Fibroblast of gingiva (primary cell): ENCODE measurements at places on chromosomes 2 and 18.

- no peak for DNase-seq
These were observed 116.3 kb downstream of the DHRS9 start for GRCh38 chr2:169185711-169186110.

- DNase-seq, result no peak
These were observed 318.7 kb downstream of the GBX2 start for GRCh38 chr2:235849489-235849888.

DNA sequence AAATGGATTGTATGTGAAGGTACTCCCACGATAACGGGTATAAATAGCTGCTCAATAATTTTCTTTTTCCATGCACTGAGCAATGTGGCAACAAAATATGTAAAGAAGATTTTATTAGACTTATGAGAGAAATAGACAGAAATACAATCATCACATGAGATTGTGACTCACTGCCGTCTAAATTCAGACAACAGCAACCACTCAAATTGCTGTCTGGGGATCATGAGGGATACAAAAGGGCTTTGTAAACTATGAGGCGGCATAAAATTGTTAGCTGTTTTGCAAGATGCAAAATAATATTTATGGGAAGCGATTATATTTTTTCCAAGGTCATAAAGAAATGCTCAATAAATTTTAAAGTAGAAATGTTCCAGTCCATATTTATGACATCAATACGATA lies 259.1 kb upstream of the AGAP1 start:
- peak; percentile 55 for DNase-seq

- DNase-seq, result no peak
These were observed 101.1 kb downstream of the SH3YL1 start for GRCh38 chr2:162473-163382.

GRCh38 chr2:177315364-177315763 lies 50.8 kb upstream of the NFE2L2 start:
- no peak for DNase-seq

- DNase-seq, result no peak
These were observed 739.1 kb upstream of the ZEB2 start for GRCh38 chr2:145258903-145259579.

DNA sequence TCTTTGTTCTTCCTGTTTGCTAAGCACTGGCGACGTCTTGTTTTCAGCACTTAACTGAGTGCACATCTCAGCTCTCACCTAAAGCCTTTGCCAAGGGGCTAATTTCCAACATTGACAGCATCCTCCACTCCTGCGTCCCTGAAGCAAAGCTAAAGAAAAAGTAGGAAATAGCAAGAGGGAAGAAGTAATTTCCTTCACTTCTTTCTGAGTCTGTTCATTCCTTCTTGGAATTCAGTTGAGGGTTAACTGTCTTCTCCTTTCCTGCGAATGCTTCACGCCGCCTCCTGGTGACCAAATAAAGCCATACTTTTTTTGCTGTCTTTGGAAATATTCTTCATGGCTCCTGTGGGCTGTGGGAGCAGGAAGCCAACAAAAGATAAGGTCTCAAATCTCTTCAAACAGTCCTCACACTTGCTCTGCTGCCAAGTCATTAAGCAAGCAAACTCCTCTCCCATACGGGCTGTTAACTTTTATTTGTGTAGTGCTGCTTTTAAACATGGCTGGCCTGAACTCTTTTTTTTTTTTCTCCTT lies 100.9 kb downstream of the DPP10 start:
- no peak for DNase-seq

DNA sequence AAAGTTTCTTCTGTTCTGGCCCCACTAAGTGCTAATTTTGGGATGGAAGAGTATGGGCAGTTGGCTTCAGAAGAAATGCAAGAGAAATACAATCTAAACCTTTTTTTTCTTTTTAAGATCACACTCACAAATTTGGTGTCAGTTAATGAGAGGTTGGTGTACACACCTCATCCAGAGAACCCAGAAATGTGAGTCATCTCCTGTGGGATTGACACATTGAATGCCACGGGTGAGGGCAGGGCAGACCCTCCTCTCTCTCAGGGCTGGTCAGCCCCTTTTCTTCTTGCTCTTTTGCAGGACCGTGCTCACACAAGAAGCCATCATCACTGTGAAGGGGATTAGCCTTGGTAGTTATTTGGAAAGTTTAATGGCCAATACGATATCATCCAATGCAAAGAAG lies 19.2 kb downstream of the PRELID3A start:
- no peak for DNase-seq

DNA sequence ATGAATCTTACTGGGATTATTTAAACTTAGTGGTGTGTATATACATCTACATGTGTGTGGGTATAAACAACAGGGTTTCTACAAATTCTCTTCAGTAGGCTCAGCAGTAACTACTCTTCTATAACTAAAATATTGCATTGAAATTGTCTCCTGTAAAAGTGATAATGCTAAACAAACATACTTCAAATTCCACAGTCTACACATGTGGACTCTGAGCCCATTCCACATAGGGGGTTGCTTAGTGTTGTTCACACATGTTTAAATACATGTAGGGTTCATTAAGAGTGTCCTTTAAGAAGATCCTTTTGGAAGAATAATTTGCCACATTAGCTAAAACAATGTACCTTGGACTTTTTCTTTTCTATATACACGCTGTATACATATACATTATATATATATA lies 152.8 kb upstream of the VRK2 start:
- DNase-seq, result no peak

DNA sequence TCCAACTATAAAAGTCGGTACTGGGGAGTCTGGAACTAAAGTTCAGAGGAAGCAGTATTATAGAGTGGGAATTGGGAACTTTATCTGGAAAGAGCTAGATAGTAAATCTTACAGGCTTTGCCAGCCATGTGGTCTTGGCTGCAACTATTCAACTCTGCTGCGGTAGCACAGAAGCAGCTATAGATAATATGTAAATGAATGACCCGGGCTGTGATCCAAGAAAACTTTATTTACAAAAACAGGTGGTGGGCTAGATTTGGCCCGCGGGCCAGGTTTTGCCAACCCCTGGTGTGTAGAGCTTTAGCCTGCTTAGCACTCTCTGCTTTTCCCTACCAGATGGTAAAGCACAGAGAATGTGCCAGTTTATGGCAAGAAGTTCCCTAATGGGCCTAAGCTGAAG lies 70.8 kb downstream of the TNP1 start:
- DNase-seq, result no peak

GRCh38 chr2:196137271-196137670 lies 34.1 kb downstream of the STK17B start:
- no peak for DNase-seq

DNA sequence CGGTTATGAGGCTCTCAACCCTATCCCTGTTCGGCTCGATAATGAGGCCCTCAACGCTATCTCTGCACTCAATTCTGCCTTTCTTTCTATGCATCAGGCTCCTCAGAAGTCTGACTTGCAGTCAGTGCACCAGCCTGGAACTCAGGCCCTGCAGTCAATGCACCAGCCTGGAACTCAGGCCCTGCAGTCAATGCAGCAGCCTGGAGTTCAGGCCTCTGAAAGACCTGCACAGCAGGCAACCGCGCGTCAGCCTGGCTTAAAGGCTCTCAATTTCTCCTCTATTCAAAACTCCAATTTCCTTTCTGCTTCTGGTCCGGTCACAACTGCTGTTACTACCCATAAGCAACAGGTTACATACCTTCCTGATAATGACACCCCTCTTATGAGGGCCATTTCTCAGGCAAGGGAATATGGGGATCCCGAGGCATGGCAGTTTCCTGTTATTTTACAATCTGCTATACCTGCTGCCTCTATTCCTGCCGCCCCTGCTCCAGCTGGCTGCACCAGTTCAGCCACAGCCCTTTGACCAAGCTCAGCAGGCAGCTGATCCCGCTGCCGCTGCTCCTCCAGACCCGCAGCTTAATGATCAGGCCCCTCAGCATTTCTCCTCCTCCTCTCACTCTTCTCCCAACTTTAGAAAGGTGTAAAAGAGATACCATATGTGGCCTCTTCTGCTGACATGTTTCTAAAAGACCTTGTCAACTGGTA lies 933.6 kb upstream of the FANCL start:
- no peak for DNase-seq

DNA sequence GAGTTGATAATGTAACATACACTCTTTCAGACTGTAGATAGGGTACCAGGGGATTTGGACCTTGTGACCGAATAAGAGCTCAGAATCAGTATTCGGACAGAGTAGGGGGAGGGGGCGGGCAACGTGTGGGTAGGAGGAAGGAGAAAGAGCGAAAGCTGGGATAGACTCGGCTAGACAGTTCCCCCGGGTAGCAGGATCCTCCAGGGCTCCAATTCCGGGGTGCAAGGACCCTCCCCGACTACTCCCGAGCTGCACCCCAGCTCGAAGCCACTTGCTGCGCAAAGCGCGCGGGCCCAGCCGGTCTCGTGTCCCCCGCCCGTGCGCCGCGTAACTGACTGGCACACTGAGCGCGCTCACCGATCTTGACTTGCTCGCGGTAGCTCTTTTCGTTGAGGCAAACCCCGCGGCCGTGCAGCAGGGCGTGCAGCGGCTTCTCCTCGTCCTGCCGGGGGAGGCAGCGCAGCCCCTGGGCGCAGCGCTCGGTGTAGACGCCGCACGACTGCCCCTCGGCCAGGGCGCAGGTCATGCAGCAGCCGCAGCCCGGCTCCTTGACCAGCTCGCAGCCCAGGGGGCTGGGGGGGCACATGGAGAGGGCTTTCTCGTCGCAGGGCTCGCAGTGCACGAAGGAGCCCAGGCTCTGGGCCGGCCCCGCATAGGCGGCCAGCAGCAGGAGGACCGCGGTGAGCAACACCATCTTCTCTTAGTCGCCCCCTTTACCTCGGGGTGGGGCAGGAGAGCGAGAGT lies 1.1 kb downstream of the IGFBP5 start:
- peak; percentile 21 for DNase-seq

- DNase-seq, result peak; percentile 15
These were observed 35.7 kb downstream of the ZNF516 start for GRCh38 chr18:76459312-76459686.

DNA sequence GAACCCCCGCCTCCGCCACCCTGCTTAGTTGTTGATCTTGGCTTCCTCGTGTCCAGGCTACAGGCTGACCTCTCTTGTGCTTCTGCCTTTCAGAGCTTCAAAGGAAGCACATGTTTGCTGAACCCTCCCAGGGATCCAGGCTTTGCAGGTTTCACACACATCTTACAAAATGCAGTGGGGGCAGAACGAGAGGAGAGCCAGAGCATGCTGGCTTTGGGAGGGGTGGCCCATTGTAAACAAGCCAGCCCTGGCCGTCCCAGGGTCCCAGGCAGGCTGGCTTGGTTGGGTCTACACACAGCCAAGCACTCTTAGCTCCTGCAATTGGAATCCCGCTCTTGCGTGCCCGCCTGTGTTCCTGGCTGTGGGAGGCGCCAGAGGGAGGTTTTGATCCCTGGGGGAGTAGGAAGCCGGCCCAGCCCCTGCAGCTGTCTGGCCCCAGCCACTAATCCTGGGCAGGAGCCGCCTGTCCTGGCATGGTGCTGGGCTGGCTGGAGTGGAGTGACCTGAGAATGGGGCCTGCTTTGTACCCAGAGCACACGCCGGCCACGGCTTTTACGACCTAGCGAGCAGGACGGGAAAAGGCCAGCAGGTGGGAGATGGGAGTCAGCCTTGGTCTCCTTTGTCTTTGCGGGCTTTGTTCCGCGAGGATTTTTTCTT lies 53.9 kb downstream of the SH3BP4 start:
- DNase-seq, result no peak

DNA sequence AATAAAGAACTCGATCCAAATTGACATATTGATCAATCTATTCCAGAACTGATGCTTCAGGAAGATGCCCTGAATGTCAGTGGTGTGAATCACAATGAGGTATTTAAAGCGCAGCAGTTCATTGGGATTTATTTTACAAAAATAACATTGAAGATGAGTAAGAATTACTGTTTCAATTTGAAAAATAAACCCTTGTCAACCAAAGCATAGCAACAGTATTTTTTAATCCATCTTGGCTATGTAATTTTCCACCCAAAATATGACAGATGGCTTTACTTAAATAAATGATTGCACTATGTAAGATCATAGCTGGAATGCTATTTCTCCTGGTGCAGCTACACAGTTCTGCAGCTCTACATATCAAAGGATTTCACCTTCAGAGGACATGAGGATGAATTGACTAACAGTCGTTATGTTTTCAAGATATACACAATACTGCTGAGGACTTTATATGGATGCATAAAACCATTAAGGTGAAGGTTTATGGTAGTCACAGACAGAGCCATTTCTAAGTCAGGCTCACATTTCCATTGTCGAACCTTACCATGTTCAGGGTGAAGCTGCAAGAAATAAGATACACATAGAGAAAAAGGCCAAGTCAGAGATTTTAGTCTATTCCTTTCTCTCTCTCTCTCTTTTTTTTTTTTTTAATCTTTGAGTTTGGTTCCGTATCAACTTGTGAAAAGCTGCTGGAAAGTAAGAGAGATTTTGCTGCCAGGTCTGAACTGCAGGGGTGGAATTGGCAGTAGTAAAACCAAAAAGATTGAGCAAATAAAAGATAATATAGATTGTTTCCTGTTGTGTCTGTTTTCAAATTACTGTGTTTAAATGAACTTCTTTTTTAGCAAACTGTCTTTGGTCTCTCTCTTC lies 398.0 kb upstream of the CDH20 start:
- peak; percentile 87 for DNase-seq

- no peak for DNase-seq
These were observed 132.8 kb downstream of the AGAP1 start for GRCh38 chr2:235626658-235627057.

GRCh38 chr2:222298311-222299150 lies at the start of gene PAX3:
TSS of gene PAX3 (minus strand) at chr2:222298998. CDS start at chr2:222298615, 383 bp downstream.
- peak; percentile 77 for DNase-seq
